Activated naive CD4-positive, alpha-beta T cell treated with anti-CD3 and anti-CD28 coated beads, Interleukin-2, amount 50 U/mL, for 72 hours (primary cell): ENCODE measurements at places on chromosomes 2 and 18. TPM values are rescaled to one million over a fixed set of nuclear protein-coding genes. Genes with fewer than 3 reads are reported as not detected.
A peak's percentile ranks its signal among the peaks of the same experiment; 100 is the strongest.

SLC19A3 gene
- not detected for total RNA-seq

KIF3C gene
- total RNA-seq: 6.7 TPM

ZC3H6 gene
- 13.8 TPM for total RNA-seq

ADD2 gene
- total RNA-seq: 18.3 TPM

GKN2 gene
- total RNA-seq: not detected

CDK15 gene
- total RNA-seq: not detected

KIF5C gene
- total RNA-seq: 16.4 TPM

C1QL2 gene
- not detected for total RNA-seq

TDRD15 gene
- not detected for total RNA-seq

LONRF2 gene
- 0.04 TPM for total RNA-seq

SERPINB10 gene
- total RNA-seq: not detected

ANKRD62 gene
- total RNA-seq: not detected

DNA sequence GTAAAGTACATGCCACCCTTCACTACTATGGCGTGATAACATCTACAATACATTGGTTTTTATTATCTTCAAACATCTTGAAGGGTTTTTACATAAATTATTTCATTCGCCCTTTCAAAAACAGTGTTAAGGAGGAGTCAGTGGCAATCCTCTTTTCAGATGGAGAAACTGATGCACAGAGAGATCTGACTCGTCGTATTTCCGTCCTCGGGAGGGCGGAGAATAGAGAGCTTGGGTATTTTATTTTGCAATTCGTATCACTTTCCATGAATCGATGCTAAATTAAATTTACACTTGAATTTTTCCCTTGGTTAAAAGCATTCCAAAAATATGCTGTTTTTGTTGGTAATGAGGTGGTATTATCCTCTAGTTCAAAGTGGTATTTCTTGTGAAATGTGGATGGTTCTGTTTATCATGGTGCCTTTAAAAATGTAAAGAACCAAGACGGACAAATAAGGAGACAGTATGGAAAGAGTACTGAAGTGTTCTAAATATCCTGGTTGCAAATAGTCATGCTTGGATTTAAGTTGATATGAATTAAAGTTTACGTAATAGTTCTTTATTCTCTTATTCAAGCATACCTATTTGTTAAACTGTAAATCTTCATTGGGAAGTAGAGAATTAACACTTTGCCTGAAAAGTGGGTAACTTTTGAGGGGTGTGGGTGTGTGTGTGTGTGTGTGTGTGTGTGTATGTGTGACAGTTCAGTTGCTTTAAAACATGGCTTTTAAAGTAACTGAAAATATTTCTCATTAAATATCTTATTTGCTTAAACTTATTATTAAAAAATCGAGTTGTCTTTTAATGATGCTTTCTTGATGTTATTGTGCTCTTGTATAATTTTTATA is 5.6 kb downstream of the PHLPP1 start:
- DNase-seq: no peak

GRCh38 chr18:47953471-47953931 is 23.0 kb upstream of the SMAD2 start:
- no peak for DNase-seq

DNA sequence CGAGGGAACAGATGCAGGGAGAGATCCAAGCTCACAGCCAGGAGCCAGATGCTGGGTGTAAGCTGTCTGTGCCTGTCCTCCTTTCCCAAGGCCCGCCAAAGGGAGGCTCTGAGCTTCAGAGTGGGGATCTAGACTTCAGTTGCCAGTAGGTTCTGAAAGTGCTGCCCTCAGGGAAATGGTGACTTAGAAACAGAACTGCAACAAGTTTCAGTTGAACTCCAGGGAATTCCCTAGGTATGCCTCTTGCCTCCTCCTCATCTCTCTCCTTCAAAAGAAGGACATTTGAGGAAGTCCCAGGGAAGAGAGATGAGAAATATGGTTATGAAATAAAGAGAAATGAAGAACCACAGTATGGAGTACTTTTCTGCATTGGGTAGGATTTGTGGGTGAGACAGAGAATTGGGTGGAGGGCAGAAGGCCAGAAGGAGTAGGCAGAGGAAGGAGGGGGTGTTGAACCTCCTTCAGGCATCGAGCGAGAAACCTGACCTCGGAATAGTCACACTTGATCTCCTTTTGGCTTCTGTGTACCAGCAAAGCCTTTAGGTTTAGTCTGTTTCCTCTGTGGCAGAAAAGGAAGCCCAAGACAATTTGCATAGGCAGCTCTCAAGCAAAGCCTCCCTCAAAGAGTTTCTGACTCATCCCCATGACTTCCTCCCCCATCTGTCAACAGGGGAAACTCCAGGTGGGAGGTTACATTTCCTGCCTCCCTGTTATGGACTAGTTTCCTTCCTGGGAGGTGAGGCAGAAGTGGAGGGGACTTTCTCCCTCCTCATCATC is 45.7 kb downstream of the QPCT start:
- DNase-seq: peak; percentile 77

- no peak for DNase-seq
Observed at GRCh38 chr2:38037325-38037724, 38.6 kb downstream of the CYP1B1 start.

DNA sequence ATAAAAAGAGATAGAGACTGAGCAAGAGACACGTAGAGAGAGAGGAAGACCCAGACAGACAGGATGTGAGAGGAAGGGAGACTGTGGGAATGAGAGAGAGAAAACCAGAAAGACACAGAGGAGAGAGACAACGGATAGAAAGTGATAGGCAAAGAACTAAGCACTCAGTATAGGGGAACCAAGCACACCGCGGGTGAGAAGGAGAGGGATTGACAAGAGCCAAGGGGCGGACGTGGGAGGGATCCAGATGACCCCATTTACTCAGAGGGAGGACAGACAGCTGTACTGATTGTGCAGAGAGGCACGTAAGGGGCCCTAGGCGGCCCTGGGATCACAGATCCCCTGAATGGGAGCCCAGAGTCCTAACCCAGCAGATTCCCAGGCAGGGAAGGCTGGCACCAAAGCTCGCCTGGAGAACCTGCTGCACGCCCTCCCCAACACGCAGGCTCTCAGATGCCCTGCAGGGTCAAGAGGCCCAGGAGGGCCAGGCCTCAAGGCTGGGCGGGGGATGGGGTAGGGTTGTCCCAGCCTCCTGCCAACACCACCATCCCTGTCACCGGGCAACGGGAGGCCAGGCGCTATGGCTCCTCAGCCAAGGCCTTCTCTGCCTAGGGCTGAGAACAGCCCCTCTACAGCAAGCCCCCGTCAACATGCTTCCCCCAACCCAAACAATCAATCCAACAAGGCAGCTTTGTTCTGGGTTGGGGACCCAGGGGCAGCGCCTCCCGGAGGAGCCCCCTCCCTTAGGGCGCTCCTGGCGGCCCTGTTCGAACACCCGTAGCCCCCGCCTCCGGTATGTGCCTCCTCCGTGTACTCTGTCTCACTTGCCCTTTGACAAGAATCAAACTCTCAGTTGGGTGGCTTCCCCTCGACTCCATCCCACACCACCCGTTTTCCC is 579 bp downstream of the LOXL3 start:
- DNase-seq: no peak

- no peak for DNase-seq
Observed at GRCh38 chr18:26088487-26088886, 1.9 kb downstream of the SS18 start.

GRCh38 chr18:23712445-23712844 is 23.2 kb downstream of the LAMA3 start:
- DNase-seq: no peak

DNA sequence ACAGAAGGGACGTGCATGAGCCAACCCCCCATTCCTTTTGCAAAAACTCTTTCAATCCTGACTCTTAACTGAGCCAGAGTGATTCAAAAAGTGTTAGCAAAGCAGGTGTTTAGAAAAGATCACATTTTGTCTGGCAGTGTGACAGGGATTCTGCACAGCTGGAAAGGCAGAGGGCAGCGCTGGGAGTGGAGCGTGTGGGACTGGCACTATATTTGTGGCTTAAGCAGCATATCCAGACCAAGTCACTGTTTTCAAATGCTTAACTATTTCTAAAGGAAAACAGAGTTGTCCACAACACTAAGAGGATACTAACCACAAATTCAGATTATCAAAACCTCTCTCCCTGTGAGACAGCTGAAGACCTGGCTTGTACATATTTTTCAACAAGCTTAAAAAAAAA is 19.0 kb downstream of the CABYR start:
- DNase-seq: no peak

- DNase-seq: no peak
Observed at GRCh38 chr2:138600732-138601457, 99.3 kb downstream of the SPOPL start.

- no peak for DNase-seq
Observed at GRCh38 chr2:8987410-8987809, 16.1 kb downstream of the MBOAT2 start.

- DNase-seq: no peak
Observed at GRCh38 chr2:233668605-233669260, 3.0 kb upstream of the UGT1A9 start.

DNA sequence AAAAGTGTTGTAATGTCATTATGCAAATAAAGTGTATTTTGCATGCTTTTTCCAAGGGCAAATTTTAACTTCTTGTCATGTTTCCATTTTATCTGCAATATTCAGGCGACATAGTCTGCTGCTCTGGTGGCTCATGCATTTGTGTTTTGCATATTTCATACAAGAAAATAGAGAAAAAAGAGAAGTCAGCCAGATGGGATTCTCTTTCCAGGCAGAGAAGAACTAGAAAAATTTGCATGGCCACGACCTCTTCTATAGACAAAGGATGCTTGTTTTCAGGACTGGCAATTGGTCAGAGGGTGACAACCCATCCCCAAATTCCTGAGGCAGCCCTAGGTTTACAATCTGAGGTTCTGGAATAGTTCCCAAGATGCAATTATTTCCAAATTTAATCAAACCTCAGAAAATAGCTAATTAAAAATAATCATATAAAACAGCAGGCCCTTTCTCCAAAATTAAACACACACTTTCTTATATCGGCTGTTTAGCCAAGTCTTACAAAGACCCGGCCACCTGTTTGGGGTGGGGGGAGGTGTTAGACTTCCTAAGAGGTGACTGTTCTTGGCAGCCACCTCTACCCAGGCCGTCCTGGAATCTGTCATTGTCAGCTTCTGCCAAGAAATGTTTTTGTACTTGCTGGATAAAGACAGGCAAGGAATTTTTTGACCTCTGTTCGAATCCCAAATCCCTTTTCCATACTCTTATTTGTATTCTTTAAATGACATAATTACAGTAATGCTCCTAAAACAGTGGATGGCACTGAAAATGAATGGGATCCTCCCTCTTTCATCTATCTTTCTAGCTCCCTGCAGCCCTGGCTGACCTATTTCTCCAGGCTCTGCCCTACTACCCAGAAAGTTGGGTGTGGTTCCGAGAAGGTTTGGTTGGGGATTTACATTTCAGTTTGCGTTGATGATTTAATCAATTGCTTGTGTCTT is 20.8 kb upstream of the SOS1 start:
- no peak for DNase-seq

DNA sequence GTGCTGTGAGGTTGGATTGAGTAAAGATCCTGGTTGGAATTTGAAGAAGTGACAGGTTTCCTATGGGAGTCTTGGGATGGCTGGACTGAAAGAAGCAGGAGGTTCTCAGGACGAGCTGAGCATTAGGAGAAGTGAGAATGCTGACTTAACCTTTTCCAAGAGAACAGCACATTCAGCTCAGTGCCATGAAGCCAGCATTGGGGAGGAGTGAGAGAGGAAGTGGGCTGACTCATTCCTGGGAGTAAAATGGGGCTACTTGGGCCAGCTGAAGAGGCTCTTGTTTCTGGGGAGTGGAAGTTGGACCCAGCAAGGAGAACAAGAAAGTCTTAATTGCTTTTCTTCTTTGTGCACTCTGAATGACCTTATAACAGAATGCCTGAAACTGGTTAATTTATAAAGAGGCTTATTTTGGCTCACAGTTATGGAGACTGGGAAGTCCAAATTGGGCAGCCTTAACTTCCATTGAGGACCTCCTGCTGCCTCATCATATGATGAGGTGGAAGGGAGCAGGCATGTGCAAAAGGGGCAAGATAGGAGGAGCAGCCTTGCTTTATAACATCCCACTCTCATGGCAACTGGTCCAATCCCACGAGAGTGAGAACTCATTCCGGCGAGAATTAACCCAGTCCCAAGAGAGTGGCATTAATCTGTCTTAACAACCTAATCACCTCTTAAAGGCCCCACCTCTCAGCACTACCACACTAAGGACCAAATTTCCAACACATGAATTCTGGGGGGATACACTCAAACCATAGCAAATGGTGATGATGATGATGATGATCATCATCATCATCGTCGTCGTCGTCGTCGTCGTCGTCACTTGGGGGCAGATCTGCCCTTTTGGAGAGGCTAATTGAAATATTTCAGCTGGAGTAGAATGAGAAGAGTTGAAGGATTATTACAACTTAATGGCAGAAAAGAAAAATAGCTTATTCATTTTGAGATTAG is 26.1 kb downstream of the DGUOK start:
- no peak for DNase-seq

- DNase-seq: no peak
Observed at GRCh38 chr2:105449076-105449475, 50.2 kb upstream of the FHL2 start.

- no peak for DNase-seq
Observed at GRCh38 chr2:176535467-176536113, 266.3 kb downstream of the MTX2 start.

GRCh38 chr2:32835148-32835547 is 111.6 kb upstream of the LTBP1 start:
- no peak for DNase-seq

GRCh38 chr2:8455236-8456150 is 226.4 kb upstream of the ID2 start:
- DNase-seq: no peak

DNA sequence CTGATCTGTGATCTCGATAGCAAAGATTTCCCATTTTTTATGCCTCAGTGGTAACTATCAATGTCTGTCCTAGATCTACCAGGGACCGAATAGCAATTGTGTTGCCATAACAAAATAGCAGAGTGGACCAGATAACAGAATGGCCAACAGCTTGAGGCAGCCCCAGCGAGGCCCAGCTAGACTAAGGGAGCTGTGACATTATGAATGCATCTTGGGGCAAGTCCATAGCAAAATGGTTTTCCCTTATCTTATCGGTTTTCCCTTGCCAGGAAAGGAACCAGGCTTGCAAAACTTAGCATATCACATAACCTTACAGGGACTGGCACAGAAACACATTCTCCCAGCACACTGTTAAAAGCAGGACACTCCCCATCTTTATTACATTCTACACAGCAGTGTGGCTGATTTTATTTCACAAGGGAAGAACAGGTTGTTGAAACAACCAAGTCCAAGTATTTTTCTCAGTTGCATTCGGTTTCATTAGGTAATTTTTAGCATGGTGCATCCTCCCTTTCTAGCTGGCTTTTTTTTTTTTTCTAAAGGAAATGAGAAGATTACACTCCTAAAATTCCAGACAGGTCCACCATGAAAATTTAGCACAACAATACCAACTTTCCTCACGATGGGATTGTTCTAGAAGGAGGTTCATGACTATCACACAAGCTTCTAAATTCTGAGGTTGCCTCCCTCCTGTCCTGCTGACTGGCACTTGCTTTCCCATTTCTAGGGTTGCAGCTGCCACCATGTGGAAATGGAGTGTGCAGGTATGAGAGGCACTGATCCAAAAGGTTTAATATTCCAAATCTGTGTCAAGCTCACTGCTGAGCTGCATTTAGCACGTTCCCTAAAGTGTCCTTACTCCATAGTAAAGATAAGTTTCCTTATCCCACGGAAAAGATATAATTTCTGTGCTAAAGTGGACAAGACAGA is 97.0 kb upstream of the SLC35G4 start:
- DNase-seq: no peak
